ENCODE measurements at places on chromosomes 1 and 21. TPM values are rescaled to one million over a fixed set of nuclear protein-coding genes. Genes with fewer than 3 reads are reported as not detected.

- no peak for DNase-seq
Measured at GRCh38 chr1:63928186-63929105, 154.6 kb downstream of the ROR1 start.

Gene TMEM125
- polyA plus RNA-seq = 29.7 TPM

DNA sequence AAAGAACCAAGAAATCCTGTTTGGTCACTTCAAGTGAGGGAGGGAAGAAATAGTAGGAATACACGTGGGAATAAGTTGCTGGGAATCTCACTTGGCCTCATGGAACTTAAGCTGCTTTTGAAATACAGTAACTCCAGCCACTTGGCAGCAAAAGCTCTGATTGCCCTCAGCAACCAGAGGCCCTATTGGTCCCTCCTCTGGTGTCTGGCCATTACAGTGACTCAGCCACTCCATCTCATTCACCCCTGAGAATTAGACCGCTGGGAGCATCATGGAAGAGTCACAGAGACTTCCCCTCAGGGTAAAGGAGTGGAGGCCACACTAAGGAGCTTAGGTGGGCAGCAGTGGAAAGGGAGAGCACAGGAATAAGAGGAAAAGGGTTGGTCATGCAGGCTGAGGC, 99.6 kb downstream of the ELAVL4 start:
- no peak for DNase-seq

Gene PDE4B
- 9.3 TPM for polyA plus RNA-seq

Gene APCS
- polyA plus RNA-seq = 0.06 TPM

Gene HEATR1
- polyA plus RNA-seq = 19.5 TPM

- DNase-seq = no peak
Measured at GRCh38 chr1:147849098-147849895, 53.3 kb upstream of the GJA8 start.
